ENCODE measurements at places on chromosomes 16 and 17.

GRCh38 chr17:79023886-79024771, at the start of gene C1QTNF1:
TSS of gene C1QTNF1 (plus strand) at chr17:79024169. CDS start at chr17:79043969, 19,800 bp downstream.
- peak; percentile 81 for DNase-seq

GRCh38 chr17:70136131-70136530, 33.2 kb upstream of the KCNJ2 start:
- DNase-seq, result no peak

- DNase-seq, result no peak
Observed at GRCh38 chr16:65181071-65181561, 59.3 kb upstream of the CDH11 start.

- peak; percentile 84 for DNase-seq
Observed at GRCh38 chr17:81601525-81602120, 35.3 kb downstream of the NPLOC4 start.

DNA sequence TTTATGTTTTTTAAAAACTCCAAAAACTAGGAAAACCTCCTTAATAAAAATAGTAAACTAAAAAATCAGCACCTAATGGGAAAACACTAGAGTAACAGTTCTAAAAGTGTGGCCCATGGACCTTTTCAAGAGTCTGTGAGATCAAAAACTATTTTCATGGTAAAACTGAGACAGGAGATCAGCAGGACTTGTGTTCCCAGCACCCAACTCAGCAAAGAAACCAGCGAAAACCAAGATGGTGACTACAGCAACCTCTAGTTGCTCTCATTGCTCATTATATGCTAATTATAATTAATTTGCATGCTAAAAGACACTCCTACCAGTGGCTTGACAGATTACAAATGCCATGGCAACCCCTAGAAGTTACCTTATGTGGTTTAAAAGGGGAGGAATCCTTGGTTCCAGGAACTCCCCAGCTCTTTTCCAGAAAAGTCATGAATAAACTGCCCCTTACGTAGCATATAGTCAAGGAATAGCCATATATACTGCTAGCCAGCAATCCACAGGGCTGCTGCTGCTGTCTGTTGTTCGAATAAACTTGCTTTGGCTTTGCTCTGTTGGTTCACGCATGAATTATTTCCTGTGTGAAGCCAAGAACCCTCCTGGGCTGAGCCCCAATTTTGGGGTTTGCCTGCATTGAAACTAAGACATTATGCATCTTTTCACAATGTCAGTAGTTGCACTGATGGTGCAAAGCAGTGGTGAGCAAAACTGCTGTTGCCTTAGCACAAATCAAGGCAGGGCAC, 12.4 kb downstream of the CMTR2 start:
- DNase-seq, result no peak

DNA sequence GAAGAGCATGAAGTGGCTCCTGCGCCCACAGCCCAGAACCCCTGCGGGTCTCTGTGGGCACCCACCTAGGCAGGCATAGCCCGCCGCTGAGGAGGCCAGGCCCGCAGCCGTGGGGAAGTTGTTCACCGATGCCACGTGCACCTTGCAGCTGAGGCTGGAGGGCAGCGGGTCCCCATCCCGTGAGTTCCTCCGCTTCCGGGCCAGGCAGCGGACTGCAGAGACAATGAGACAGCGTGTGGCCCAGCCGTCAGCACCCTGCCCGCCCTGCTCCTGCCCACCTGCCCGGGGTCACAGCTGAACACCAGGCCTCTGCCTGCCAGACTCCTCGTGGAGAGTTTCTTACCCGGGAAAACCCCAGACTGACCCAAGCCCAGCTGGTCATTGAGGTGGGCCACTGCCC, 5.5 kb downstream of the MVD start:
- no peak for DNase-seq

DNA sequence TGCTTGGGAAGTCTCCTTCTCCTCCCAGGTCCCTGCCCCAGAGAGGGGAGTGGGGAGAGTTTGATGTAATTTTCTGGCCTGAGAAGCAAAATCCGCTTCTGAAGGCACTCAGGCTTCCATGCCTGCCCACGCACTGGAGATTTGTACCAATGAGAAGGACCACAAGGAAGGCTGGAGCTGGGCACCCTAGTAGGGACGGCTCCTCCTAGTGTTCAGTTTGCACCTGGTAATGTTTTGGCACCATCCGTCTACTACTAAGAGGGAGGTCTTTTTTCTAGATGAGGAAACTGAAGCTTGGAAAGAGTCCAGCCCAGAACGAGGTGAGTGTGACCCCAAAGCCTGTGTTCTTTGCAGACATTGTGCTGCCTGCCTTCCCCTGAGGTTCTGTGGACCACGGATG, 83.6 kb upstream of the NLRP1 start:
- no peak for DNase-seq

DNA sequence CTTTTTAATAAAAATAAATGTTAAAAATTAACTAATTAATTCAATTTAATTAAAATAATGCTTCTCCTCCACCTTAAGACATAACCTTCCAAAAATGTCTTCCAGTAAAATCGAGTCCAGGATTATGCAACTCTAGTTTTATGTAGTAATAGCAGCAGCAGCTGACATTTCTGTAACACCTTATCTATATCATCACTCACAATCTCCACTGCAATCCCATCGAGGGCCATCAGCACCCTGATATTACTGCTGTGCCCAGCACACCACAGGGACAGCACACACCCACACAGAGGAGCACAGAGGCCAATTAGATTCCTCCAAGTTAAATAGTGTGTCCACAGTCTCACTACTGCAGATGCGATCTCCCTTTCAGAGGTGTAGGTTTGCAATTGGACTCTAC, 2.9 kb downstream of the RPH3AL start:
- no peak for DNase-seq

- DNase-seq, result no peak
Observed at GRCh38 chr17:68087851-68088250, 52.3 kb downstream of the KPNA2 start.

DNA sequence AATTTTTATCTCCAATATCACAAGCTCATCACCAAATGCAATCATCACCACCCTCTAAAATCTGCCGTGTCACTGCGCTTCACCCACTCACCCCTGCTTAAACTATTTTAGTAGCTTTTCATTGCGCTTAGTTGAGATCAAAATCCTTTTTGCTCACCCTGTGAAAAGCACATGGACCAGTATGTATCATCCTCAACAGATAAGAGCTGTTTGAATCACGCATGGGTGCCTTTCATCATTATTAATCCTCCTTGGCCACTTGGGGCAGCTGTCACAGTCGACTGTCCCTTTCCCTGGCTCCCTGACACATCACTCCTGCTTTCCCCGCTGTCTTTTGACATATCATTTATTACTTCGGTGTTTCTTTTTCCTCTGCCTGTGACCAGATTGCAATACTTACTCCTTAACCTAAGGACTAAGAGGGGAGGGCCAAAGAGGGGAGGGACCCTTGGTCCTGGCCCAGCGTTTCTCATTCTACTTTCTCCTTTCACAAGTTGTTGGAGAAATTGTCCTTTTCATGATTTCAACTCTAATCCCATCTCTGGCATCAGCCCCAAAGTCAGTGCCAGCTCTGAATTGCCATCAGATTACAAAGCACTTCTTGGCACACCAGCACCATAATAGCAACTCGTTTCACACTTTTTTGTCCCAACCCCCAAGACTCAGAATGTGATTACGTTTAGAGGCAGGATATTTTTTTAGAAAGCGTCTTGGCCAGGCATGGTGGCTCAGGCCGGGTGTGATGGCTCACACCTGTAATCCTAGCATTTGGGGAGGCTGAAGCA, 8.6 kb upstream of the KDM6B start:
- DNase-seq, result no peak

DNA sequence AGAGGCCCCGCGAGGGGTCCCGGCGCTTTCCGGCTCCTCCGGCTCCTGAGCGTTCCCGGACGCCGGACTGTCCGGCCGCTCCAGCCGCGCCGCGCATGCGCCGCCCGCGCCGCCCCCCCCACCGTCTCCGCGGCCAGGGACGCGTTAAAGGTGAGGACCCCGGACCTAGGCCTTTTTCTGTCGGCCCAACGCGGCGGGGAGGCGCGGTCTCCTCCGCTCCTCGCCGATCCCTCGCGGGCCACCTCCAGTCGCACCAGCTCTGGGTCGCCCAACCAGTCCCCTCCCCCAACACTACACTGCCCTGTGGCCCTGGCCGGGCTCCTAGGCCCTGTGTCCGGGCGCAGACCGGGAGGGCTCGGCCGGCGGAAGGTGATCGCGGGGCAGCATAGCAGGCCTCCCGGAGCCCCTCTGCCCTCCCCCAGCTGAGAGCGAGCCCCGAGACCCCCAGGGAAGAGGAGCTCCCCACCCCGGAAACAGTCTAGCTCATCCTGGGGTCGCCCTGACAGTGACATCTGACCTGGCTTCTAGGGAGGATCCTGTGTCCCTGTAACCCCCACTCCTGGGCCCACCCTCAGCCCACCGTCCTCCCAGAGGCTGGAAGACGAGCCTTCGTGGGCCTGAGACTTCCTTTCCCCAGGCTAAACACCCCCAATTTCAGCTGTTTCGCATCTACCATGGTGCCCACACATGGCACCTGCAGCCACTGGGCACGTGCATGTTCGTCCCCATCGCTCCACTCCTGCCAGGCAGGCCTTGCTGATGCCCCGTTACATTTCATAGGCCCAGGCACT, 14.7 kb upstream of the BCAR1 start:
- peak; percentile 73 for DNase-seq

DNA sequence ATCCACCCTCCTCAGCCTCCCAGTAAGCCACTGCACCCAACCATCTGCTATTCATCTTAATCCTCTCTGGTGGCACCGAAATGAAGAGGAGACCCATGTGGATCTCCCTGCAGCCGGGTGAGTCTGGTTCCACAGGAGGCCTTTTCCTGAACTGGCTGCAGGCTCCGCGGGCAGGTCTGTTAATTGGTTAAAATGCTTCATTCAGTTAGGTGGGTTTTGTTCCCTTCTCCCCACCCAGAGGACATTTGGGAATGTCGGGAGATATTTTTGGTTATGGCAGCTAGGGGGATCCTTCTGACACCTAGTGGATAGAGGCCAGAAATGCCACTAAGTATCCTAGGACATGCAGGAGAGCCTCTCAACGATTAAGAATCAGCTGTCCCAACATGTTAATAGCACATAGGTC, 16.7 kb downstream of the C16orf54 start:
- peak; percentile 19 for DNase-seq

DNA sequence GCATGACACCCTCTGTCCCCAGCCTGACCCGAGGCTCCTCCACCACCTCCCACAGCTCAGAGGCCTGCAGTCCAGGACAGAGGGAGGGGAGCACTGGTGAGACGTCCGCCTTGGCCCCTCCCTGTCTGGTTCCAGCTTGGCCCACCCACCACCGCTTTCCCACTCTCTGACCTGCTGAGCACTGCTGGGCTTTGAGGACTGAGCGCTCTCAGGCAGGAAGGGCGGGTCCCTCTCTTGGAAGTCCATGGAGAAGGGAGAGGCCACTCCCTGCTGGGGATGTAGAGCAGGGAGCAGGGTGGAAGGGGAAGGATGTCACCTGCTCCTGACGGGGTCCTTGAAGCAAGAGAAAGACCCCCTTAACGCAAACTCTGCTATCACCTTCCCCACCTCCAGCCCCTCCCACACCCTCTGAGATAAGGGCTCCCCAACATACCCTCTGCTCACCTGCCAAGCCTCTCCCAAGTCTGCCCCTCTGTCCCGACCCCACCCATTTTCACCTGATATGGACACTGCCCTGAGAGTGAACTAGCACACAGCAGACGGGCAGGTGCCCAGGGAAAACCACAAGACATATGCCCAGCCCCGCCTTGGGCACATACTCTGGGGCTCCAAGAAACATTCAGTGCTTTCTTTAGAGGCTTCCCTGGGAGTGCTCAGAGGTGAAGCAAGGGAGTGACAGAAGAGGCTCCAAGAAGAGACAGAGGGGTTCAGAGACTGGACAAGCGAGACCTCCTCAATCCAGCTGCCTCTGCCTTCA, 1.4 kb downstream of the OSBPL7 start:
- no peak for DNase-seq

DNA sequence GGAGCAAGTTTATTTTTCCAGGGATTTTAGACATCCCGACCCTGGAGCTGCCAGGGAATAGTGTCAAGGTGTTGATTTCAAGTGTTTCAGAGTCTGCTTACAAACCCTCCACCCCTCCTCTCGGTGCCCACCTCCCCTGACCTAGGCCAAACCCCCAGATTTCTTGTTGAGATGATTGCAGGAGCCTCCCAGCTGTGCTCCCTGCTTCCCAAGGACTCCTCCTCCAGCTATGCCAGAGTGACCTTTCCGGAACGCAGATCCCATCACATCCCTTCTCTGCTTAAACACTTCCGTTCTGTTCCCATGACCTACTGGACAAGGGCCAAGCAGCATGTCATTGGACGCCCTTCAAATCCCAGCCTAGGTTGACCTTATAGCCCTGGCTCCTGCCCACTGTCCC, 23.7 kb upstream of the CDH1 start:
- no peak for DNase-seq

GRCh38 chr17:80775863-80776262, 215.8 kb upstream of the CHMP6 start:
- DNase-seq, result no peak

DNA sequence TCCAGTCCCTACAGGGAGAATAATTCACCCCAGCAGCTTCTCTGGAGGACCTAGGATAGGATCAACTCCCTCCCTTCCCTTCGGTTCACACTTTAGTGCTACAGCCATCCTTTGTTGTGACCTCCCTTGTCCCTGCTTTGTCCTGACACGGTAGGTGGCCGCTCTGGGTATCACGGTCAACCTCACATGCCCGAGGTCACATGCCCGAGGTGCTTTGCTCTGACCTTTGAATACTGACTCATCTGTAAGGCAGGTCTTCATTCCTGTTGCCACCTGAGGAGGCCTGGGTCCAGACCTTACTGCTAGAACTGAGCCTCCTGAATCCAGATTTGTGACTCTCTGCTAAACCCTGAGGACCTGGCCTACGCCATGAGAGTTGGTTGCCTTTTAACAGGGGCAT, 19.7 kb downstream of the ALKBH5 start:
- DNase-seq, result peak; percentile 80

DNA sequence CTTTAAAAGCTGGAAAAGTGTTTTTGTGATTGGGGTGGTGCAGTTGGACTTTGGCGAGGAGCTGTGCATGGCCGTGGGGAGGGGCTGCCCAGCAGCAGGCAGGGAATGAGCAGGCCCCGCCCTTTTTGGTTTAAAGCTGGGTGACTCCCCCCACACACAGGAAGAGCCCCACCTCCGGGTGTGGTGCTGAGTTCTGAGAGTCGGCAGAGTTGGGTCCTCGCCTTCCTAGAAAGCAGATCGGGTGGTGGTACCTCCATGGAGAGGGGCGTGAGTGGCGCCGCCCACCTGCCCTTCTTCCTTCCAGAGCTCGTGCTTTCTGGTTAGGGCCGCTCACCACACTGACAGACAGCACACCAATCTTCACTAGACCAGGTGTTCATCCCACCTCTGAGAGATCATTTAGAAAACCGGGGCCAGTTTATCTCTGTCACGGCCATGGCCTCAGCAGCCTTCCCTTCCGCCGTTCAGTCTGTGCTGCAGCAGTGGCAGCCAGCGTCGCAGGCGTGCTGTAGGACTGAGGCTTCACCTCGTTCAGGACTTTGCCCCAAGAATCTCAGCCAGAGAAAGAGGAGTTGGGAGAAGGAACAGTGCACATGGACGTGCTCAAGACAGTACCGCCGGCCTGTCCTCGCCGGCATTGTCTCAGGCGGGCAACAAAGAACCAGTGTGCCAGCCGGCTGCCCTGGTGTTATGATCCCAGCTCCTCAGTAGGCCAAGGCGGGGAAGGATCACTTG, 144.0 kb upstream of the CHMP6 start:
- DNase-seq, result no peak

All from trophoblast cell (in vitro differentiated cells and primary cell).